ENCODE measurements at places on chromosomes 1 and 21.

- DNase-seq, result no peak
Observed at GRCh38 chr1:154962156-154962749, 671 bp upstream of the PYGO2 start.

GRCh38 chr1:229006121-229006870 lies 264.6 kb upstream of the RAB4A start:
- no peak for DNase-seq

GRCh38 chr21:26715878-26716506 lies 129.2 kb downstream of the ADAMTS1 start:
- DNase-seq, result no peak

GRCh38 chr1:118122234-118123004 lies 62.6 kb downstream of the SPAG17 start:
- no peak for DNase-seq

DNA sequence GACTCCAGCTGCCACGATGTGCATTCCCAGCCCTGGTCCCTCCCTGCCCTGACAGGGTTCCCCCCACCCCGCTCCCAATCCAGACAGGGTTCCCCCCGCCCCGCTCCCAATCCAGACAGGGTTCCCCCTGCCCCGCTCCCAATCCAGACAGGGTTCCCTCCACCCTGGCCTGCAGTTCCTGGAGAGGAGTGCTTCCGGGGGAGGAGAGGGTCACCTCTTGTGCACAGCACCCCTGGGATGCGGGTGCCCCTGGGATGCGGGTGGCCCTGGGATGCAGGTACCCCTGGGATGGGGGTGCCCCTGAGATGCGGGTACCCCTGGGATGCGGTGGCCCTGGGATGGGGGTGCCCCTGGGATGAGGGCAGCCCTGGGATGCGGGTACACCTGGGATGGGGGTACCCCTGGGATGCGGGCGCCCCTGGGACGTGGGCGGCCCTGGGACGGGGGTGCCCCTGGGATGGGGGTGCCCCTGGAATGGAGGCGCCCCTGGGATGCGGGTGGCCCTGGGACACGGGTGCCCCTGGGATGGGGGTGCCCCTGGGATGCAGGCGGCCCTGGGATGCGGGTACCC lies 36.7 kb upstream of the SLC19A1 start:
- no peak for DNase-seq

DNA sequence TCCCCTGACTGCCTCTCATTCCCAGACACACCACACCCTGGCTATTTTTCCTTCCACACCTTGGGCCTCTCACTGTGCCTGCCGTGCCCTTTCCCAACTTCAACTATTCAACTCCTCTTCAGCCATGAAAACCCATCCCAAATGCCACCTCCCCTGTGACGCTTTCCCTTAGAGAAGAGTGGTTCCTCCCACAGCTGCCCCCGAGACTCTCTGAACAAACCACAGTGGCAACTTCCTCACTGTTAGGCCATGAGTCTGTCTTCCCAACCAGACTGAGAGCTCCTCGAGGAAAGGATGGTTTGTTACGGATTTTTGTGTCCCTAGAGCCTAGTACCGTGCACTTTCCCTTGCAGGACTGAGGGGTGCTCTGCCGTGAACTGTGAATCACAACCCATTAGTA lies 59.2 kb downstream of the LRRN2 start:
- no peak for DNase-seq

DNA sequence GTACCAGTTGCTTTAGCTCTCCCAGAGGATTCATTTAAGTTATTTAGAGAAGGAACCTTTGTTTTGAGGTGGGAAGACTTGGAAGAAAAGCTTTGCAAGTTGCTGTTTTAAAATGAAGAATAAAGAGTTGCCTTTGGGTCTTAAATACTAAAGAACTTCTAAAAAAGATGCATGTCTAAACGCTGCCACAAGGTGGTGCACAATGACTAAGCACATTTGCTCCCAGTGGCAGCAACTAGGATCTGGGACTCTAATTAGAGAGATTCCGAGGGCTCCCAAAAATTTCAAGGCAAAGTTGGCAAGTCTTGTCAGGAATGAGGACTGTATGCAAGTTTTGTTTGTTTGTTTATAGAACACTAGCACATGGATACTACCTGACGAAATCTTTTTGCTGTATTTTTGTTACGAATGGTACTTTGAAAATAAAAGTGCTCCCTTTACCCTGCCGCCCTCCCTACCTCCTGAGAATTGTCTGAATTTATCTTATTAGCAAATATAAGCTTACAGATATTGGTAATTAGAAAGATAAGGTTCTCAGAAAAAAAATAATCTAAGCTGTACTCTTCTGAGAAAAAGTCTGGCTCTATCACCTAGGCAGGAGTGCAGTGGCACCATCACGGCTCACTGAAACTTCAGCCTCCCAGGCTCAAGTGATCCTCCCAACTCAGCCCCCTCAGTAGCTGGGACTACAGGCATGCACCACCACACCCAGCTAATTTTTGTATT lies 121.8 kb downstream of the HFM1 start:
- DNase-seq, result no peak

All from activated CD8-positive, alpha-beta memory T cell treated with anti-CD3 and anti-CD28 coated beads for 1 hour (primary cell).